ENCODE measurements at places on chromosomes 4 and X.

DNA sequence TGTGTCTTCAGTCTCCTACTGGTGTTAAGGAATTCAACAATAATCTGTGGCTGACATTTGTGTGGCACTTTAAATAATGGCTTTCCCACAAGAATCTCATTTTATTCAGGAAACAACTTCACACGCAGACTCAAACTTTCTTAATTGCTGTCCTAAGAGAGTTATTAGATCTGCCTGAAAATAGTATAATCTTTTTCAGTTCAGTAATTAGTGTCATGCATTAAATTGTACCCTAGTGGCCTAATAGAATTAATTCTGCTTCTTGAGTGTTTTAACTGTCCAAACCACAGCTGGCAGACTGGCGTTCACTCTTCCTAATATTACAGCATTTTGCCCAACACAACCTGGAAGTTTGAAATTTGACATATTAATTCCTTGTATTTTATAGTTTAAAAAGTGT, 107.1 kb downstream of the GRIA2 start:
- no peak for DNase-seq

DNA sequence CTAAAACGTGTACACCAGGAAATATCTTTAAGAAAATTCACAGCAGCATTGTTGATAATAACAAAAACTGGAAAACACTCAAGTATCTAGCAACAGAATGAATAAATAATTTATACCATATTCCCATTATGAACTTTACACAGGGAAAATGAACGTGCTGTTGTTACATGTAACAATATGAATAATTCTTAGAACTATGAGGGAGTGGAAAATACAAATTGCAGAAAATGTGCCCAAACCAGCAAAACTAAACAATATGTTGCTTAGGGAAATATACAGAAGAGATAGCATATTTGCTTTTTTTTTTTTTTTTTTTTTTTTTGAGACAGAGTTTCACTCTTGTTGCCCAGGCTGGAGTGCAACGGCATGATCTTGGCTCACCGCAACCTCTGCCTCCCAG, 14.8 kb upstream of the FAT1 start:
- no peak for DNase-seq

DNA sequence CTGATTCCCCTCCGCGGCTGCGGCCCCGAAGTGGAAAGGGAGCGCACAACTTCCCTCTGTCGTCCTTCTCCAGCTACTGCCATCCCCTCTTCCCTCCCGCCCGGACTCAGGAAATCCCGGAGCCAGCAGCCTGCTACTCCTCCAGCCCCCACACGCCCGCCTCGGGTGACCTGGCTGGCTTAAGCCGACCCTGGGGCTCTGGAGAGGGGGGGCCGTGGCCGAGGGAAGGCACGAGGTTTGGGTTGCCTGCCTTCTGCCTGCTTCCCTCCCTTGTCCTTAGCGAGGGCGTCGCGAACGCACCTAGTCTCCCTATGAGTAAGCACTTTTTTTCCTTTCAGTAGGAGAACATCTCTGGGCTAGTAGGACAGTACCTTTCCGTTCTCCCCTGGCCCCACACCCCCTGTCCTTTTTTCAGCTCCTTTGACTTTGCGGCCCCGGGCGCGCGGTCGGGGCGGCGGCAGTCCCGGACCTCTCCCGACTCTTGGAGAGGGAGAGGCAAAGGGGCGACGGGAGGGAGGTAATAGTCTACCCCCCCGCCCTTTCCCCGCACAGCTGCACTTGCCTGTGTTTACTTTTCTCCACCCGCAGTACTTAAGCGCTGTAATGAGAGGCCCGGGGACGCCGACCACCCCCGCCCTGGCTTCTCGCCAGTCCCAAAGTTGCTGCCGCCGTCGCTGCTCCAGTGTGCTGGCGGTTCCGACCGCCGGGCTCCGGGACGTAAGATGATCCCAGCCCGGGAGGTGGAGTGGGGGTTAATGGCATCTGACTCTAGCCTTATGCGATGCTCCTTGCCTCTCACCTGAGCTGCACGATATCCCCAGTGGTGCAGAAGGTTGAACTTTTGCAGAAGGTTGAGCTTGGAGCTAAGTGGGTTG, 868 bp downstream of the PLS3 start:
- DNase-seq: peak; percentile 82

DNA sequence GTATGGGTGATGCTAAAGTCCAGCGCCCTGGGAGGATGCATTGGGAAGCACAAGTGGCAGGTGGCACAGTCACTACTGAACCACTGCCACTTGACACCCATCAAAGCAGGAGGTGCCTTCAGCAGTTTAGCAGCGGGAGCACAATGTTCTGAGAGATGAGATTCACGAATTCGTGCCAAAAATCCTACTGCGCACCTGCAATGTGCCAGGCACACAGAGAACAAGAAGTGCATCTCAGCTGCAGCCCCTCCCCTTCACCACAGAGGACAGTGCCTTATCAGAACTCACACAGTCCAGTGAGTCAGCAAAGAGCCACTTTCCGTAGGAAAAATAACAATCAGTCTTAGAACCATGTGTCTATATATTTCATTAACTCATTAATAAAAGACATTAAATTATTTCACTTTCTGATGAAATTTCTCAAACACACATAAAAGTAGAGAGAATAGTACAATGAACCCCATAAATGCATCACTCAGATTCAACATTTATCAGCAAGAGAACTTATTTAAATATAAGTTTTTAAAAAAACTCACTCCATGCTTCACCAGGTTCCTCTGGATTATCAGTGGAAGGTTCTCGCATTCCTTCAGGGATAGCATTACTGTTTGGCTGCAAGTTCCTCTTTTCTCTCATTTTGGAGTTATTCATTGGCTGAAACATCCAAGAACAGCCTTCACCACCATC, 47.0 kb downstream of the BEND2 start:
- DNase-seq: no peak

GRCh38 chr4:186752325-186752724, 28.7 kb upstream of the FAT1 start:
- DNase-seq: no peak

DNA sequence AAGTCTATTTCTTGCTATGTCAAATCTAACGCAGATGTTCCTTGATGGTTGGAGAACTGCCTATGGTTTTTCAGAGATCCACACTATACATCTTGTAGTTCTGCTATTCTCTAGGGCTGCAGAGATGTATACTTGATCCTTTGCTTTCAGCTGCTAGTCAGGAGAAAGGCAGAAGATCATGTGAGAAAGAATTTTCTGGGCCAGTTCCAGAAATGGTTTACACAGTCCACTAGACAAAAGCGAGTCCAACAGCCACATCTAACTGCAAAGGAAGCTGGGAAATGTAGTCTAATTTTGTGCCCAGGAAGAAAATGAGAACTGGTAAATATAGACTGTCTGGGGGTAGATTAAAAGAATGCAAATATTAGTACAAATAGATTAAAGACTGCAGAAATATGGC, 394.3 kb upstream of the SLIT2 start:
- DNase-seq: no peak

DNA sequence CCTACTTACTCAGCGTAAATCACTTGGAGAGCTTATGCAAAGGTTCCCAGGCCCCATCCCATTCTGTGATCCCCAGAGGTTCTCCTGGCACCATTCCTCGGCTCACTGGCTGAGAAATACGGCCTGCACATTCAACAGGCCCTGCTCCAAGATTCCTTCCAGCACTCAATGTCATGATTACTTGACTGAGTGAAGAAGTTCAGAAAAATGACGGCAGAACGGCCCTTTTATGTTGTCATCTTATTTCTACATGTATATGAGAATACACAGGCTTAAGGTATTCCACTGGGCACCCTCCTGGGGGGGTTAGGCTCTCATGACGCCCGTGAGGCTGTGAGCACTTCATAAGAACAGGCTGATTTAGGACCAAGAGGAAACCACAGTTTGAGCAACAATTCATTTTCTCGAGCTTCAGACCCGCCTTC, 190.6 kb downstream of the NSUN7 start:
- DNase-seq: peak; percentile 81

- DNase-seq: no peak
Observed at GRCh38 chrX:118847676-118848075, 24.1 kb downstream of the ZCCHC12 start.

DNA sequence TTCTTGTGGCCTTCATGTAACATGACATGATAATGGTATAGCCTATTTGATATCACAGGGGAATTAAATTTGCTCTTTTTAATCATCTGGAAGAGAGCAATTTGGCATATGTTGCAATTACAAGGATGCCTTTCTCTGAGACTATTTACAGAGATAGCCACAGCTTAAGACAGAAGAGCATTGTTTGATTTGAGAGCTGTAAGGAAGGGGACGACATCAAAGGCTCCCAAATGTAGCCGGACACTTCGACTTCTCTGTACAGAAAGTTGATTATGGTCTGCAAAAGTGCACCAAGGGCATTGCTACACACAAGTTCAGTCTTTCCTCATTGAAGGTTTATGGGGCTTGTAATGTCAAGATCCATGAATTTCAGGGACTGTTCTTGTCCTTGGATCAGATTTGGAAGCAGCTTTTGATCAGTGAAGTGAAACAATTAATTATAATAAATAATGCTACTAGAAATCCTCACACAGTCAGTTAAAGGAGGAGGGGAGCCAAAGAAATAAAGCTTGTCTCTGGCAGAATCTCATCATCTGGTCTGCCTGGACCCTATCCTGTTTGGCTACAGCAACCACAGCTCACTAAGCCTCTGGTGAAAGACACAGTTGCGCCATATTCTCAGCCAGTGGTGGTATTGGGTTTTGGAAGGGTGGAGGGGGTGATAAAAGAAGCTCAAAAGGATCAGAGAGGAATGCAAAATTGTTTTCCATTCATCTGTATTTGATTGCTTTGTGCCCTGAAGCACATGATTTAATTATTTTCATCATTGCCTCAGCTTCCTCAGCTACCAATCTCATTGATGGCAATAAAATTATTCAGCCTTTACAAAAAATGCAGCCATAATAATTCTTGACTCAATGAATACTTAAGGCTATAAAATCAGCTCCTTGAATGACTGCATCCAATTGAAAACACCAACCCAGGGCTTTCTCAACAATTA, 654.3 kb upstream of the LCORL start:
- no peak for DNase-seq

- DNase-seq: no peak
Observed at GRCh38 chrX:106874075-106874474, 29.1 kb downstream of the RIPPLY1 start.

DNA sequence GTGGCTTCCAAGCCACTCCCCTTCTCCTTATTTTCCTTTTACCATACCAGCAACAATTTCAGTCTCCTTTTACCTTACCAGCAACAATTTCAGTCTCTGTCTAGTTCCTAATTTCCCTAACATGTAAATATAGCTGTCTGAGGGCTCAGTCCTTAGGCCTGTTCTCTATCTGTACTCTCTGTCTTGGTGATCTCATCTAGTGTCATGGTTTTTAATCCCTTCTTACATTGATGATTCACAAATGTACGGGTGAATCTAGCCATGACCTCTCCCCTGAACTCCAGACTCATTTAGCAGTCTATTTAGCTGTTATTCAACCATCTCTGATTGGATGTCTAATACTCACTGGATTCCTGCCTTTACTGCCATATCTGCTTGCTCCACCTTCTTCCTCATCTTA, 7.2 kb downstream of the IL15 start:
- DNase-seq: no peak

DNA sequence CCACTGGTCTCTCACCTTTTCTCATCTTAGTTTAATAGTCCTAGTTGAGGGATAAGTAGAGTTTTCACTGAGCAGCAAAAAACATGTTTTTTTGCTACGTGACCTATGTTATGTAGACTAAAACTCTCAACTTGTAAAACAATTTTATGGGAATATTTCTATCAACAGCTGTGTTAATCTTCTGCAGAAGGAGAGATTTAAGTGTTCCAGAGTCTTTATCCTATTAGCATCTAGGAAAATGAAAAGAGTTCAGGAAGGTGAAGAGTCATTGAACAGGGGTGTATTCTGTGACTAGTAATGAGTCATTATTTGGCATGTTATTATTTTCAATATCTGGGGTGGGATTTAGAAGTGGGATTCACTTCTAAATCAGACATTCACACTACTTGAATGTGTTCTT, 41.9 kb downstream of the RRAGB start:
- DNase-seq: no peak

DNA sequence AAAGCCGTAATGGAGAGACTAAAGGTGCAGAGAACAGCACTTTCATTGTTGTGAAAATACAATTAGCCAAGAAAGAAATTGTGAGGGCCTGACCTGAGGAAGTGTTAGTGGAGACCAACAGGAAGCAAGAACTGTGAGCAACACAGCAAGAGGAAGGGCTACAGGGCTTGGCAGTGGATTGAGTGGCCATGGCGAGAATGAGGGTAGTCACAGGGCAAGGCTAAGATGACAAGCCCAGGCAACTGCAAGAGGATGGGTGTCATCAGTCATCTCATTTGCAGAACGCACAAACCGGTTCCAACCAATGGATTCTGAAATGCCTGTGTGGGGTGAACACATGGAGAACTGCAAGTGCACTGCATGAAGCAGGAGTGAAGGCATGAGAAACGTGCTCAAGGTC, 3.6 kb downstream of the SLC10A6 start:
- DNase-seq: no peak

GRCh38 chr4:6658209-6658595, 17.7 kb downstream of the MRFAP1 start:
- DNase-seq: no peak

DNA sequence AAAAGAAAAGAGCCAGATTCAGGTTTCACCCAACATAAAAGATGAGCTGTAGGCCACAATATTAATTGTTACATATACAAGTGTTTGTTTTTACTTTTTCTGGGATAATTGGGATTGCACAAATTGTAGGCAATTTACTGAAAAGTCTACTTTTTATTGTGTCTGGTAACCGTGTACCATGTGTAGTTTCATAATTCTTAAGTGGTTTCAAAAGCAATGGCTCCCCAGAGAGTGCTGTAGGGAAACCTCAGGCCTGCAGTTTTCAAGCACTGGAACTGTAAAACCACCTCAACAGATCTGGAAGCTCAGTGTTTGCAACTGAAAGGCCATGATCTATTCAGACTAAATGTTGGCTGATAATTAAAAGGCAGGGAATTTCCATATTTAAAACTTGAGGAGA, 53.9 kb upstream of the MMAA start:
- no peak for DNase-seq

DNA sequence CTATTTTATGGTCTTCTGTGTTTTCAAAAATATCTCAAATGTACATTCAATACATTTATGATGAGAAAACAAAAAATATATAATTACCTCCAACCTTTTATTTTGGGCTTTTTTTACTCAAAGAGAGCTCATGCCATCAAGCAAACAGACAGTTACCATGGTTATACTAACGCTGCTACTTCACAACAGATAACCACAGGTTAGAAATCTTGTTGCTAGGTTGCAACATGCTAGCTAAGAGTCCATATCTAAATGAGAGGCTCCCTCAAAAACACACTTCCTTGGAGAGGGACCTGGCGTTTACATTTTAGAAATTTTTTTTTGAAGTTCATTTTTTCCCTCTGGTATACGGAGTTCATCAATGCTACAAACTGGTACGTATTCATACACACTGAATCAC, 44.3 kb downstream of the TBC1D9 start:
- DNase-seq: no peak

DNA sequence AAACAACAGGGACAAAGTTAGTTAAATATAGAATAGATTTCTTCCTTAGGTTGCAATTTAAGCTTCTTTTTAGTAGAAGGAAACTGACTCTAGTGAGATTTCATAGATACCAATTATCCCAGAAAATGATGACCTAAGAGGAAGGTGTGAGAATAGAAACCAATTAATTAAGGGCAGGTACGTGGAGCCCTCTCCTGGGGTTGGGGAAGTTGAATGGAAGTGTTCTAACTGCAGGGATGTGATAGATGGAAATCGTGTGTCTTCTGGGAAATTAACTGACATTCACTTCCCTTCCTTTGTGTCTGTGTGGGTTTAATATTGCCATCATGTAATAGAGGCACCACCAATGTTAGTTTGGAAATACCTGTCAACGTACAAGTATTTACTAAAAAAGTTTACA, 204.1 kb upstream of the ANK2 start:
- DNase-seq: no peak

GRCh38 chr4:71680706-71681105, 103.2 kb downstream of the GC start:
- no peak for DNase-seq

Measured in coronary artery (tissue), 2 donors.